NCI-H1417 (cell line): ENCODE measurements at places on chromosomes 5 and 9.
A peak's percentile ranks its signal among the peaks of the same experiment; 100 is the strongest.

DNA sequence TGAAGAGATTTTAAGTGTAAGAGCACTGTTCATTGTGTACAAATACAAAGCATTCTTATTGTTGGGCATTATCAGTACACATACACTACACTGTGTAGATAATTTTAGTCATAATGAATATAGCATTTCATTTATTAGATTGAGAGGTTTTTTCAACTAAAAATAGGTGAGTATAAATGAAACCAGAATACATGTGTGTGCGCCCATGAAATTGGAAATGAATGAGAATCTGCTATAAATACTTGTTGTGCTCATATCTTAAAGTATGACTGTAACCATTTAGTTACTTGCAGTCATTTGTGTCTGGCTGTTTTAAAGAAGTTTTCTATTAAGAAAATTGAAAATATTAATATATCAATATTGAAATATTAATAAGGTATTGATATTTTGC lies 189.0 kb upstream of the MEF2C start:
- DNase-seq = no peak

GRCh38 chr9:123316053-123316718 lies 39.8 kb upstream of the CRB2 start:
- DNase-seq = no peak

GRCh38 chr9:26689041-26689440 lies 203.6 kb downstream of the CAAP1 start:
- no peak for DNase-seq

DNA sequence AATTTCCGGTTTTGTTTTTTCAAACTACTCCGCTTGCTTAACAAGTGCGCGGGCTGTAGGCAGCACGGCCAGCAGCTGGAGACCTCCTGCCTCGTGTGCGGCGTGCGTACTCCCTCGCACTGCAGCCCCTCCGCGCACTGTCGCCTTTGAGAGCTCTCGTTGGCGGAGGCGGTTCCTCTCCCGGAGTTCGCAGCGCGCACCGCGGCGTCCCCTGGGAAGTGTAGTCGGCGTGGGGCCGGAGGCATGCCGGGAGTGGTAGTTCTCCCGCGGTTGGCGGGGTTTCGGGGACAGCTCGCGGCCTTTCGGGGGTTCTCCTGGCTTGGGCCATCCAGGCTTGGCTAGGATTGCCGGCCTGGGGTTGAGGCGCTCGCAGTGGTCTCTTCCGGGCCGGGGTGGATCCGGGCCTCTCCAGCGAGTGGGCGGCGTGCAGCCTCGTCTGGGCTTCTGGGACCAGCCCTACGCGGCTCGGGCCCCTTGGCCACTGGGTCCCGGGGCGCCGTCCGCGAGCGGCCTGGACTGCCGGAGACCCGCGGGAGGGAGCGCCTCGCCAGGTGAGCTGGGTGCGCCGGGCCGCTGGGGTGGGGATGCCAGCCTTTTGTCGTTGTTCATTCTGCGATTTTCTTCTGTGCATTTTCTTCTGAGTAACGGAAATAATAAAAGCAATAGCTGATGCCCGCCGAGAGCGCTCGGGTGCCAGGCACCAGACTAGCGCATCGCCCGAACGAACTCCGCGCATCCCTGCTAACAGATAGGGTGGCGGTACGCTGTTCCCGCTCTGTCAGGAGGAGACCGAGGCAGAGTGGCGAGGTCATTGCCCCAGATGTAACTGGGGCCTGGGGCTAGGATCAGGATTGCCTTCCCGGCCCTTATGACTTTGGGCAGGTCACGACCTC lies at the start of gene ZNF354C:
Gene ZNF354C, plus strand, starts transcription at position 258 of the 893 bp plus-strand sequence. CDS start 1,696 bp downstream, outside the sequence.
- peak; percentile 65 for DNase-seq

DNA sequence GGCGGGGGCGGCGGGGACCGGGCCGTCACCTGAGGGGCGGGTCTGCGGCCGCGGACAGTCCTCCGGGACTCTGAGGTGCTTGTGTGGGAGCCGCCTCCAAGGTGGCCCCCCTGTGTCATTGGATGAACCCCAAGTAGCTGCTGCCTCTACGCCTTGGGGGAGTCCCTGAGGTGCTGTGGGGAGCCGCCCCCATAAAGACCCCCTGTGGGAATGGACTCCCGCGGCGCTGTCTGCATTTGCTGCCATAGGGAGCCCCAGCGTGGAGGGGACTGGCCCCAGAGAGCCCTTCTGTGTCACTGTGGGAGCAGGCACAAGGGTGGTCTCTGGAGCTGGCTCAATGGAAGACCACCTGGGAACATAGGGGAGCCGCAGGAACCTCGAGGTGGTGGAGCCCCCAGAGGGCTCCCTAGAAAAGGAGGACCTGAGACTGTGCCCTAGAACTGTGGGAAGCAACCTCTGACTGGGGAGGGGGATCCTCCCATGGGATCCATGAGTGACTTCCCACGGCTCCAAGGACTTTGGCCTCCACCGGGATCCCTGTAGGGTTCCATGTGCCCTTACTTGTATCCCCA lies 412 bp downstream of the PHF24 start:
- DNase-seq = no peak

DNA sequence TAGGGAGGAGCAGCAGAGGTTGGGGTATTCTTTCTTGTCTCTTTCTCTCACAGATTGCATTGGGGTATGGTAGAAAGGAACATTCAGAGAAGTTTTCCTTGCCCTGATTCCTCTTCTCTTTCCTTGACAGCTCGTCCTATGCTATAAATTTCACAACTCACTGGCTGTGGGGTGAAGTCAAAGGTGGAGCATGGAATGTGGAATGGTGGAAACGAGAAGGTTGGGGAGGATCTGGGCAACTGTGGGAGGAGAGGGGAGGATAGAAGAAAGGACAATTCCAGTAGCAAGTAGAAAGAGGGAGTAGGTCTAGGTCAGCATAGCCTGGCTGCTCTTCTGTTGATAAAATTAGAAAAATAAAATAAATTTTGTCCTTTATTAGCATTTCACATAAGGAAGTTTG lies 39.0 kb upstream of the POC5 start:
- no peak for DNase-seq

GRCh38 chr5:141510160-141510559 lies 21.3 kb downstream of the PCDHGC5 start:
- no peak for DNase-seq
